ENCODE measurements at places on chromosomes 6 and 20. TPM values are rescaled to one million over a fixed set of nuclear protein-coding genes. Genes with fewer than 3 reads are reported as not detected.

DNA sequence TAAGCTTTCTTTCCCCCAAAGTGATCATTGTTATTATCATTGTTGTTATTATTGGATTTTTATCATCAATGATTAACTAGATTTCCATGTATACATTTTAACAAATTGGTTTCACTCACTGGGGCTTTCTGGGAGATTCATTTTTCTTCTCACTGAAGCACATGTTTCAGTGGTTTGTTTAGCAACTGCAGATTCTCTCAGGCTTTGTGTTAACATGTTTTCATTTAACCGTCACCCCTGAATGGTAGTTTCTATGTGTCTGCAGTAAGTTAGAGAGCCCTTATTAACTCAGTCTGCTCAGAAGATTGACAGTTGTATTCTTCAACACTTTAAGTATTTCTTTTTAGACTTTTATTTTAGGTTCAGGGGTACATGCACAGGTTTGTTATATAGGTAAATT lies 12.4 kb downstream of the ZKSCAN4 start:
- DNase-seq = no peak

DNA sequence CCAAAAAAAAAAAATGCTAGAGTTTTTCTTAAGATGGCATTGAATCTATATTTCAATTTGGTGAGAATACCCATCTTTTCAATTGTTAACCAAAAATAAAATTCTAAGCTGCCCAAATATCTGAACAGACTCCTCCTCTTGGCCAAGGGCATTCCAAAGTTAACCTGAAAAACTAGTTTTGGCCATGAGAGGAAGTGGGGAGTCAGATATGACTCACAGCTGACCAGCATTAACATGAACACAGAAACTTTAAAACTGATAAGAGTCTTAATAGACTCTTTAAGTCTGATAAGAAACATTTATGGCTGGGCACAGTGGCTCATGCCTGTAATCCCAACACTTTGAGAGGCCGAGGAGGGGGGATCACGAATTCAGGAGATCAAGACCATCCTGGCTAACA lies 171.3 kb downstream of the FAXC start:
- DNase-seq = no peak

GRCh38 chr6:82178077-82178758 lies 69.3 kb downstream of the IBTK start:
- no peak for DNase-seq

GRCh38 chr6:108866798-108867197 lies 18.6 kb downstream of the ARMC2 start:
- no peak for DNase-seq

- DNase-seq = no peak
Observed at GRCh38 chr6:10534419-10534762, 13.2 kb downstream of the GCNT2 start.

GRCh38 chr6:162198076-162198475 lies 529.5 kb downstream of the PRKN start:
- no peak for DNase-seq

GRCh38 chr20:25271486-25272222 lies 23.8 kb downstream of the PYGB start:
- no peak for DNase-seq

GRCh38 chr6:82904860-82905259 lies 160.8 kb downstream of the UBE3D start:
- DNase-seq = no peak

- DNase-seq = no peak
Observed at GRCh38 chr6:160115421-160115820, 6.2 kb upstream of the SLC22A1 start.

DNA sequence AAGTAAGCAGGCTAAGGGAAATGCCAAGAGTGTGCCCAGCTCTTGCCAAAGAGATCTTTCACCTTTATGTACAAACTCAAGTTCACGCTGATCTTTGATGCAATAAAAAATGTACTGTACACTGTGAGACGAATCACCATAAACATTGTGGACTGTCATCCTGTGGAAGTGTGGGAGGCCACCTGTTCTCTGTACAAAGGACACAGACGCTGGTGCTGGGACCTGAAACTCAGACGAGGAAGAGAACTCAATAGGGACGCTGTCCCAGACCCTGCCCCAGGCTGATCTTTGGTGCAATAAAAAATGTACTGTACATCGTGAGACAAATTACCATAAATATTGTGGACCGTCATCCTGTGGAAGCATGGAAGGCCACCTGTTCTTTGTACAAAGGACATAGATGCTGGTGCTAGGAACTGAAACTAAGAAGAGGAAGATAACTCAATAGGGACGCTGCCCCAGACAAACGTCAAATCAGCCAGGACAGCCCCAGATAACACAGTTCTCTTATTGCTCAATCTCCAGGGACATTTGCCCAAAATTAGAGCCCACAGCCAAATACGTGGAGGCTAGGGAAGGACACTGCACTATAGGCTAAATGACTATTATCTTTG lies 312.7 kb upstream of the SGK1 start:
- no peak for DNase-seq

- no peak for DNase-seq
Observed at GRCh38 chr6:168344338-168344737, 24.8 kb upstream of the DACT2 start.

DNA sequence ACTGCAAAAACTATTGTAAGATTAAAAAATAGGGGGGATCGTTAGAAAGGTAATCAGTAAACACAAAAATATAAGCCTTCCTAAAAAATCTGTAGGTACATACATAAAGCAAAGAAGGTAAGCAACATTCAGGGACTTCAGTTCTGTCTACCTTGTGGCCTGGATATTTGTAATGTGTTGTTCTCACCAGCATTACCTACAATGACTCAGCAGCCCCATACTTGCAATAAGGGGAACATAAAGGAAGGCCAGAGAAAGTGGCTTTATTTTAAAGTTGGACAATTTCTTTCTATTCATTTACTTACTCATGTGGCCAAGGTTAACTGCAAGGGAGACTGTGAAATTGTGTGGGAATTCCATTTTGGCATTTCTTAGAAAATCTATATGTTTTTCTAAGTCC lies 277.2 kb upstream of the PREP start:
- DNase-seq = no peak

The FGD2 gene
- total RNA-seq = 14.0 TPM

The SNX21 gene
- total RNA-seq = 30.7 TPM

The TFAP2A gene
- total RNA-seq = 0.53 TPM

The RIPOR2 gene
- total RNA-seq = 2.1 TPM

The SLC17A1 gene
- total RNA-seq = not detected

The DACT2 gene
- total RNA-seq = 1.6 TPM

The CNR1 gene
- 0.59 TPM for total RNA-seq

The GSTA2 gene
- not detected for total RNA-seq
